RWPE1 (cell line): ENCODE measurements at places on chromosomes 11 and 22.

GRCh38 chr22:36763576-36763975 lies 12.3 kb downstream of the IFT27 start:
- DNase-seq = peak; percentile 66

DNA sequence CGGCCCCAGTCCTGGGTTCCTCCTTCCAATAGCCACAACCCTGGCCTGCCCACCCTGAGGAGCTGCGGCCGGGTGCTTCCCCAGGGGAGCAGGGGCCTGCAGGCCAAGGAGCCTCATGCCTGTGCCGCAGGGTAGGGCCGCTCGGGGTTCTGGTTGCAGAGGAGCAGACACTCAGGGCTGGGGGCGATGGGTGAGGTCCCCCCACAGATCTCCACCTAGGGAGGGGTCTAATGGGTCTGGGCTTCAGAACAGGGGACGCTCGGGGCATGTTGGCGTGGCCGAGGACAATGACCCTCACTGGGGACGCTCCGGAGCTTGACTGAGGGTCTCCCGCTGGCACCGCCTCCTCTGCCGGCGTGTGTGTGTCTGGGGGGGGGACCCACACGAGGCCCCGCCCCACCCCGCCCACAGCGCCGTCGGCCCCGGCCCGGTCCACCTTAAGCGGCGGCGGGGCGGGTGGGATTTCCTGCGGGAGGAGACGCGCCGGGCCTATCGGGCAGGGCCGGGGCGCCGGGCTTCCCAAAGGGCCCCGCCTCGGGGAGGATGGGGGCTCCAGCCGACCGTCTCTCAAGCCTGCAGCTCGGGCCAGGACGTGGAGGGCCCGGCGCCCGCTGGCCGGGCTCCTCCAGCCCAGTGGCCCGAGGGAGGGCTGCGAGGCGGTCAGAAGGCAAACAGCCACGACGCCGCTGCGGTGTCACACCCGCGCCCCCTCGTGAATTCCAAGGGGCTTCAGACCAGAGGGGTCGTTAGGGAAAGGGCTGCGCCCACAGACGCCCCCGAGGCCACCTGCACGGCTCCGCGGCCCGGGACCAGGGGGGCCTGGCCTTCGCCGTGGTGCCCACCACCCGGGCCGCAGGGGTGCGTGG lies 640 bp upstream of the ZDHHC8 start:
- DNase-seq = peak; percentile 53

GRCh38 chr11:17719028-17719937 lies at the start of gene MYOD1:
TSS of gene MYOD1 (plus strand) at chr11:17719571. CDS start at chr11:17719783, 212 bp downstream.
- no peak for DNase-seq

GRCh38 chr11:38814670-38815069 lies 2216.6 kb upstream of the RAG2 start:
- DNase-seq = peak; percentile 76

DNA sequence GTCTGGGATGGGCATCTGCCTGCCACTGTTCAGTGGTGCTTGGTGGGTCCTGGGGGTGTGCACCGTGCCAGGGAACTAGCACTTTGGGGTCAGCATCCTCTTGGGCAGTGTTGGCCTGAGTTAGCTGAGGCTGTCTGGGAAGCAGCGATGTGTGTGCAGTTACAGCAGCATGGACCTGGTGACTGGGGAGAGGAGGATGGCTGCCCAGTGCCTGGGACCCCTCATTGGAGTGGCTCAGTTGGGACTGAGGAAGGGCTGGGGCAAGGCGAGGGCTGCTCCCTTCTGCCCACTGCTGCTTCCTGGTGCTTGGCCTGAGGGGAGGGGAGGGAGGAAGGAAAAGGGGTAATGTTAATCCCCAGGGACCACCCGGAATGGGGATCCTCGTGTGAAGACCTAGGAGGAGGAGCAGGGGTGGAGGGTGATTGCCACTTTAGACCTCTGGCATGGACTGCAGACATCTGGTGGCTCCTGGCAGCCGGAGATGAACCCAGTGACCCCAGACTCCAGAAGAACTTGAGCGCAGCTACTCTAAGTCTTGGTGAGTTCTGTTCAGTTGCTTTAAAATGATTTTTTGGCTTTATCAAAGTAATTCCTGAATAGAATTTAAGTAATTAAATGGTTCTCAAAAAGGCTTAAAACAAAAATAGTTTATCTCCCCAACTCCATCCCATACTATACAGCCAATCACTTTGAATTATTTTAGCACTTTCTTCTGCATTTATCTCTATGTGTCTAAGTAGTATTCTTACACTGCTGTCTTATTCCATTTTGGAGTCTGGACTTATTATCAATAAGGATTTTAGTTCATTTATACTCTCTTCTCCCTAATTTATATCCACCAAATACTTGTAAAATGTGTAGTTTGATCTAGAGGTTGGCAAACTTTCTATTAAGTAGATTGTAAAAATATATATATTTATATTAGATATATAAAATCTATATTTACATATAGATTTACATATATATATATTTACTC lies 15.4 kb upstream of the TMEM191C start:
- DNase-seq = no peak

DNA sequence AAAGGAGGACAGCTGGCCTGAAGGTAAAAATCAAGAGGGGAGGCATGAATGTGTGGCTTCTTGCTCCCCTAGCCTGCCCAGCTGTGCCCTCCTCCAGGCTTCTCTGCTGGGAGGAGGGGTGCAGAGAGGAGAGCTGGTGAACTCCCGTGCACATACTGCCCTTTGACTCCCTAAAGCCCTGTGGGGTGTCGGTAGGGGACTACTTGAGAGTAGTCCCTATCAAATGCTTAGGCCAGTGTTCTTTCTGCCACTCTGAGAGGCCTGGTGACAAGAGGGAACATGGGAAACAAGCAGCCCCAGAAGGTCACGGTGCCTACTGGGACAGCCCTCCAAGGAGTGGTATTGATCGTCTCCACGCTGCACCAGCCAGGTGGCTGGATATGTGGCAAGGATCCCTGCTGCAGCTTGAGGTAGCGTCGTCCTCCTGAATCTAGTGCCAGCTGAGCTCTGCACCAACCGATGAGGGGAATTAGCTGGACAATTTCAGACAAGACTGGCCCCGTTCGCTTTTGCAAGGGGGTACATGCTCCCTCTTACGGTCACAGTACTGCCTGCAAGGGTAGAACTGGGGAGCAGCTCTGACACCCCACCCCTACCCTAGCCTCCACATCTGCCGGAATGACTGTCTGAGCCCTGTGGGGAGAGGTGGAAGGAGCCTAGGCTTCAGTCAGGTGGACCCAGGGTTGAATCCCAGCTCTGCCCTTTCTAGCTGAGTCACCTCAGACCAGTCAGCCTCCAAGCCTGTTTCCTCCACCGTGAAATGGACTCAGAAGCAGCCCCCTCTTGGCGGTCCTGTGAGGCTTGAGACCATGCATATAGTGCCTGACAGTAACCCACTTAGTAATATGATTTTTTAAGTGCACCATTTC lies 17.1 kb upstream of the C11orf96 start:
- no peak for DNase-seq

- DNase-seq = no peak
Measured at GRCh38 chr11:113477321-113477720, 2.1 kb upstream of the DRD2 start.

DNA sequence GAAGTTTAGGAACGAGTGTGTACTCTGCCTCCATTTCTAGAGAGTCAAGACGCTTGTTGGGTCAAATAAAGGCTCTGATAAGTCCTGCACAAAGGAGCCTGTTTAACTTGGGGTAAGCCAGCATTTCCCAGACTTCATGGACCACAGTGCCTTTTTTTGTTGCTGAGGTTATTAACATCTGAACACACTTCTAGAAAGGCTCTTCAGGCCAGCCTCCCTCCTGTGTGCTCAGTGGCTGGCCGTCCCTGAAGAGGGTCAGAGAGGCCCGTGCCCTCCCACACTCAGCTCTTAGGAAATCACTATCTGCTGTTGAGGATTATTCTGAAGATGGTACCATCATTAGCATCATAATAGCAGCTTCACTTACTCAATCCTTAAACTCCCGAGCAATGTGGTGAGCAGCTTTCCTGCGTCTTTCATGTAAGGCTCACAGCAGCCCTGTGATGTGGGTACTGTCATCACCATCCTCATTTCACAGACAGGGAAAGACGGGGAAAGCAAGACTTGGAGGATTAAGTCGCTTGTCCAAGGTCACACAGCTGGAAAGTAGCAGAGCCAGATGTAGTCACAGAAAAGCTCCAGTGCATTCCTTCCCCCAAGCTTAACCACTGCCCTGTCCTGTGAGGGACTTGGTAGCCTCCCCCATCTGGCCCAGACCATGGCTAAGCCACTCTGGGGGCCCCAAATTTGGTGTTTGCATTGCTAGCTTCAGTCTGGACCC lies 71.3 kb downstream of the TSPAN18 start:
- no peak for DNase-seq

- no peak for DNase-seq
Measured at GRCh38 chr11:114098927-114099326, 39.4 kb downstream of the ZBTB16 start.

- no peak for DNase-seq
Measured at GRCh38 chr22:26321469-26321913, 107.6 kb upstream of the ASPHD2 start.

DNA sequence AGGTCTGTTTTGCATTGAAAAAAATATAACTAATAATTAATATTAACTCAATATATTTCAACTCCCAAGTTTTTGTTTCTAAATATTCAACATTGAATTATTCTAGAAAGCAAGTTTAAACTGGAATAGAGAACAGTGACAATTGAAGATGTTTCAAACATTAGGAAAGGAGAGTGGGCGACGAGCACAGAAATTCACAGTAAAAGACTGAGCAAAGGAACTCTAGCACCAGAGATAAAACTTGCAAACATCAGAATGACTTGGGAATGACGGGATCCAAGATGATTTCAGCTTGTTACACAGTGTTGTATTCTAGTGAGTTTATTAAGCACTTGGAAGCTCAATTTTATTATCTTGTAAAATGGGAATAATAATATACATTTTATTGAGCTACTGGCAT lies 56.6 kb upstream of the CNTN5 start:
- no peak for DNase-seq

- no peak for DNase-seq
Measured at GRCh38 chr11:134576721-134577171, 164.7 kb upstream of the B3GAT1 start.

GRCh38 chr11:115522302-115522701 lies 18.1 kb upstream of the CADM1 start:
- no peak for DNase-seq

DNA sequence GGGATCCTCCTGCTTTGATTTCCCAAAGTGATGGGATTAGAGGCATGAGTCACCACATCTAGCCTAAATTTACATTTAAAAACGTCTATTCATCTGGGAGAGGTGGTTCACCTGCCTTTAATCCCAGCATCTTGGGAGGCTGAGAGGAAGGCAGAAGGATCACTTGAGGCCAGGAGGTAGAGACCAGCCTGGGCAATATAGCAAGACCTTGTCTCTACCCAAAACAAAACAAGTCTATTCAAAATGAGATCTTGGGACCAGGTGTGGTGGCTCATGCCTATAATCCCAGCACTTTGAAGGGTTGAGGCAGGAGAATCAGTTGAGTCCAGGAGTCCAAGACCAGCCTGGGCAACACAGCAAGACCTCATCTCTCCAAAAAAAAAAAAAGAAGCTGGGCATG lies 4.9 kb upstream of the UBASH3B start:
- no peak for DNase-seq

DNA sequence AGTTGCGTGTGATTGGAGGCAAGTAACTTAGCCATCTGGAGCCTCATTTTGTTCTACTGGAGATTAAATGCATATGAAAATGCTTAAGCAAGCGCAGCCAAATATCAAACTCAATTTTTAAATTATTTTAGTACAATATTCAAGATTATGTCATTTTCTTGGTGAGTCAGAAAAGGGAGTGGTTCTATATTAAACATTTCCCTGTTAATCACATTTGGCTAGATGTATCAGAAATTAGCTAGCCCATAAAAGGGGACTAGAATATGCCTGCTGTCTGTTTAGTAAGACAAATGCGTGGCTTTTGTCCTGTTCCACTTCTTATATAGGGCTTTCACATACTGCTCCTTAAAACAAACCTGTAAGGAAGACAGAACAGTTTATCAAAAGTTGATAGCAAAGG lies 35.0 kb upstream of the BMAL1 start:
- DNase-seq = no peak

DNA sequence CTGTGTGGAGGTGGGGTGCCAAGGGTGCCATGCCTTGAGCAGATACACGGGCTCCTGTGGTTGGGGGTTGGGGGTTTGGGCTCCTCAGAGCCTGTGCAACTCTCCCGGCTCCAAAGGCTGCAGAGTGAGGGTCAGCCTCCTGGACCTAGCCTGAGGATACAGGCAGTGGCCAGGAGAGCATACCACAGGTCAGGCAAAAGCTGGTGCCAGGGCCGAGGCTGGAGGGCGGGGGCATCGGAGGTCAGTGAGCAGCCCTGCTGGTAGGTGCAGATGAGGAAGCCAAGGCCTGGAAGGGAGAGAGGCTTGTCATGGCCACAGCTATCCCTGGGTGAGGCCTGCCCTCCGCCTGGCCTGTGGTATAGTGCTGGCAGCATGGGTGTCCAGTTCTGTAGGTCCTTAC lies 25.6 kb upstream of the DGCR8 start:
- no peak for DNase-seq

GRCh38 chr11:43145653-43146052 lies 166.1 kb upstream of the API5 start:
- no peak for DNase-seq

GRCh38 chr11:130721736-130722135 lies 194.5 kb downstream of the SNX19 start:
- DNase-seq = peak; percentile 41

GRCh38 chr11:109304159-109304558 lies 117.8 kb upstream of the C11orf87 start:
- no peak for DNase-seq

DNA sequence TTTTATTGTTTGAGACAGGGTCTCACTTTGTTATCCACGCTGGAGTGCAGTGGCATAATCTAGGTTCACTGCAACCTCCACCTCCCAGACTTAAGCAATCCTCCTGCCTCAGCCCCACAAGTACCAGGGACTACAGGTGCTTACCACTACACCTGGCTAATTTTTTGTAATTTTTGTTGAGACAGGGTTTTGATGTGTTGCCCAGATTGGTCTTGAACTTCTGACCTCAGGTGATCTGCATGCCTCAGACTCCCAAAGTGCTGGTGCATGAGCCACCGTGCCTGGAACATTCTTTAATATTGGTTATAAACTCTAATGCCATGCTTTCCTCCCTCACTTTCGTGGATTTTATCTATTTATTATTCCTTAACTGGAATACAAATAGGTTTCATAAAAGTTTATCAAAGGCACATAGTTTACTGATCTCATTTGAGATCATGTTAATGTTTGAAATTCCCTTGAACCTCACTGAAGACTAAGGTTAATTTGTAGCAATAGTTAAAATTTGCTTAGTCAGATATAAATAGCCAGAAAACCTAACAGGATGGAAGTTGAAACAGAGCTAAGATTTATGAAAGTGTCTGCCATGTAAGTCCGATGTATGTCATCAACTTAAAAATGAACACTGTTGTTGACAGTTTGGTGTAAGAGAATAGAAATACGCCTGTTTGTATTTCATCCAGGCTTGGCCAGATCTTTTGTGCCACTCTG lies 27.6 kb downstream of the KDM2A start:
- DNase-seq = no peak

GRCh38 chr22:40088818-40089217 lies 88.9 kb upstream of the TNRC6B start:
- no peak for DNase-seq
